ENCODE measurements at places on chromosomes 16 and 17.
A peak's percentile ranks its signal among the peaks of the same experiment; 100 is the strongest.

GRCh38 chr17:21042458-21043295, at the start of gene USP22:
Gene USP22, minus strand, starts transcription at chr17:21043011. Its CDS starts 176 bp downstream, at chr17:21042835.
- peak; percentile 95 for DNase-seq

DNA sequence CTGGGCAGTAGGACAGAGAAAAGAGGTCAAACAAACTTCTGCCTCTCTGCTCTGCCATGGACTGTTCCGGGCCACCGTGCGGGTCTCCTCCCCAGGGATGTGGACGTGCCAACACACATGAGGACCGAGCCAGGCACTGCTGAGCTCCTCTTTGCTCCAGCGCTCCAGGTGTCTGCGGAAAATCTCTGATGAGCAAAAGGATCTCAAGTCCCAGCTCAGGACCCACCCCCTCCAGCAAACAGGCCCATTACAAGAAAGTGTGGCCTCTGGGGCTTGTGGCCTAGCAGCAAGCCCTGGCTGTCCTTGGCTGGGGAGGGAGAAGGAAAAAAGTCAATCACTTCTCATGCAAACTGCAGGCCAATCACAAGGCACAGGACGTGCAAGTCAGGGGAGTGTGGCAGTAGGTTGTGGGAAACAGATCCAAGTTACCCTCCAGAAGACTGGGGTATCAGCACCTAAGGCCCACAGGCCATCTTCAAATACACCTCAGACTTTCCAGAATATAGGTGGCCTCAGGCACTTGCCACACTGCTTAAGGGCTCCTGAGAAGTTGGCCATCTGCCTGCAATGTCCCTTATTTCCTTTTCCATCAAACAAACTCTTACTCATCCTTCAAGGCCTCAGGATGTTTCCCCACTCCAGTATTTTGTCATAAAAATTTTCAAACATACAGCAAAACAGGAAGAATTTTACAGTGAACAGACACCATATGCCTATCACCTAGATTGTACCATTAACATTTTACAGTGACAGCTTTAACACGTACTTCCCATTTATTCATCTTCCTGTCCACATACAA, 36.0 kb upstream of the SREBF1 start:
- no peak for DNase-seq

DNA sequence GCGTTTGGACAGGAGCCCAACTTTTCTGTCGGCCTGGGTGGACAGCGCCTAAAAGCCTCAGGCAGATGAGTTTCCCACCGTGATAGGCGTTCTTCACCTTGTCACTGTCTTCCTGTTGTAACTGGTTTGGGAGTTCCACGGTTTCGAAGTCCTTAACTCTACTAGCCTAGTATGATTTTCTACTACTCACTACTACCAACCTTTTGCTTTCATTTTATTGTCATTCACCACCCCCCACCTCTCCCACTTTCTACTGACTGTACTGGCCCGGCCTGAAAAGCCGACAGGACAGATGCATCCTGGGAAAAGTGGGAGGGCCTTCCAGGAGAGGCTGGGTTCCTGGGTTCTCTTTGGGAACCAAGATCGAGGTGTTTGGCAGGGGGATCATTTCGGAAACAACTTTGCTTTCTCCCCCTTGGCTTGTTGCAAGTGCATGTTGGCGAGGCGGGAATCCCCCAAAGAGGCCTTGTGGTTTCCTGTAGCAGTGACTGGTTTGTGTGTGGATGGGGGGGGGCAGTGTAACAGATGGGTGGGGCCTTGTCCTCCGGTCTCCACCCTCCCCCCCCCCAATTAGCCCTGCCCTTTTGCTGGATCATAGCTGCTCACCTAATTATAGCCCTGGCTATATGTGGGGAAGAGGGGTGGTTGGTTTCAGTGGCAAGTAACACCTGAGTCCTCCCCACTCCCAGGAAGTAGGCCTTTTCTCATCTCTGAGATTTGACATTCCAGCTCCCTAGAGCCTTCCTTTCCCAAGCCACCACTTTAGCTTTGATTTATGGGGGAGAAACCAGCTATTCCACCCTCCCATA, 1.4 kb downstream of the EIF5A start:
- DNase-seq = peak; percentile 81

DNA sequence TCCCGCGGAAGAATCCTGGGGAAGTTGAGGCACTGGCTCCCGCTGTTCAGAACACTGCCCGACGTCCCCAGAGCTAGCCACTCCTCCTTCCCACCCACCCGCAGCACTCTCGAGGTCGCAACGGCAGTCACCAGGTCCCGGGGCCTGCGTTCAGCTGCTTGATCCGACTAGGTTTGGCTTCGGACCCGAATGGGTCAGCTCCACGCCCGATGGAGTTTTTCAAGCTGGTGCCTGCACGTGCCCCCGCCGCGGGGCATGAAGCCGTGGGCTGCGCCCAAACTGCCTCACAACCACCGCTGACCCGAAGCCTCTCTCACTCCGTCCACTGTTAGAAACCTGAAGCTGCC, 12.4 kb upstream of the ODF4 start:
- DNase-seq = peak; percentile 9

DNA sequence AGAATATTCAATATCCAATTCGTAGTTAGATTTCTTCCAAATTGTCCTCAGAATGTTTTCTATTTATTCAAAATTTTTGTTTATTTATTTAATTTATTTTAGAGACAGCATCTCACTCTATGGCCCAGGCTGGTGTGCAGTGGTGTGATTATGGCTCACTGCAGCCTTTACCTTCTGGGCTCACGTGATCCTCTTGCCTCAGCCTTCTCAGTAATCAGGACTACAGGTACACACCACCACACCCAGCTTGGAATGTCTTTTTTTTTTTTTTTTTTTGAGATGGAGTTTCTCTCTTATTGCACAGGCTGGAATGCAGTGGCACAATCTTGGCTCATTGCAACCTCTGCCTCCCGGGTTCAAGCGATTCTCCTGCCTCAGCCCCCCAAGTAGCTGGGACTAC, 3.5 kb upstream of the DRG2 start:
- no peak for DNase-seq

DNA sequence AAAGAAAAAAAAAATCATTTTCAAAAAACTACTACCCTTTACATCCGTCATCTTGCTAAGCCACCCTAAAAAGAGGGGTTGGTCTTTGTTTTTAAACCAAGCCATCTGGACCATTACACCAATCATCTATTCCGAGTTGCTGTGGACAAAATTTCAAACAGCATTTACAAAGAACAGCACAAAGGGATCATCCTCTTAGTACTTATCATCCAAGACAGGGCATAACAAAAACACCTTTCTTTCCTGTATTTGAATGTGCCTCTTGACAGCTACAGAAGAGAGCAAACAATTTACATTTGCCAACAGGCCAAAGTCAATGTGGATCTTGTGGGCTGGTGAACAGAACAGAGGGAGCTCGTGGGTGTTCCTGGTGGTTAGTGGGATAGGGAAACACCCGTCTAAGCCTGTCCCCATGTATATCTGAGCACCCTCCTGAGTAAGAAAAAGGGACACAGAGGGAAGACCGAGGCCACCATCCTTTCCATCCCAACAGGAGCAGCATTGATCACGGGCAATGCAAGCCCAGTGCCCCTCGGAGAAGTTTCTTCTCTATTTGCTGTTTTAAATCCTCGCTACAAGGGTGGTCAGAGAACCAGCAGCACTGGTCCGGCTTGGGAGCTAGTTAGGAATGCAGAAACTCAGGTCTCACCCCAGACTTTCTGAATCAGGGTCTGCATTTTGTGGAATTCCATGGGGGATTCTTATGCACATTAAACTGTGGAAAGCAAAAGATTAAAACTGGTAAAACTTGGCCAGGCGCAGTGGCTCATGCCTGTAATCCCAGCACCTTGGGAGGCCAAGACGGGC, 1.9 kb downstream of the SLC39A11 start:
- DNase-seq = no peak

GRCh38 chr16:17921357-17921978, 415.1 kb downstream of the NPIPA8 start:
- peak; percentile 62 for DNase-seq

GRCh38 chr16:55701442-55702319, 45.9 kb downstream of the SLC6A2 start:
- DNase-seq = peak; percentile 49

DNA sequence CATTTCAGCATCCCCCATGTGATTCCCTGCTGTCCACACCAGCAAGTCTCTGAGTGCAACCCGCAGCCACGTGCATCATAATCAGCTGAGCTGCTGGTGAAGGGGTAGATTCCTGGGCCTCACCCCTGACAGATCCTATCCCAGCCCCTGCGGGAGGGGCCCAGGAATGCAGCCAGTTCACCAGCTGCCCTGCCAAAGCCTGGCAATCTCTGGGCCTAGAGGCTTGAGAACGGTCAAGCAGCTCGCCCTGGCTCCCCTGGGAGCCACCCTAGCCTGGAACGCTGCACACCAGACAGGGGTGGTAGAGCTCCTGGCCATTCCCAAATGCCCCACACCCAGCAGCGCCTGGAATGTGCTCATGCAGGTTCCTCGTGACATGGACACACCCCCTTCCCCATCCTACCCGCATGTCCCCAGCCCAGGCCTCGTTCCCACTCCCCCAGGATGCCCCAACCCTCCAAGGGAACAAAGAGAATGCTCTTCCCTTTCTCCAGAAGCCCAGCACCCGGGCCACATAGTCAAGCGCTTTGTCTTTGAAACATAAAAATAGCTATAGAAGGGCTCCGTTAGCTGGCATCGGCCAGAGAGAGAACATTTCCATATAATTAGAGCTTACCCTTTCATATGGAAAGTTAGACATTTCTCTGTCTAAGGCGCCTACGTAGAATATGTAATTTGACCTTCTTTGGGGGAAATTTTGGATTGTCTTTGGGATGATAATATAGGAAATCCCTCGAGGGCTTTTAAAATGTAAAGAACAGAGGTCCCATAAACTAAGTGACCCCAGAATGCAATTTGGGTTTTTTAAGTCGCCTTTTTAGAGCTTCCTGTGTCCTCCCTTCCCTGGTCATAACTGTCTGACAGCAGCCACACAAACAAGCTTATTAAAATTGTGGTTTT, 3.4 kb downstream of the CEP295NL start:
- no peak for DNase-seq

DNA sequence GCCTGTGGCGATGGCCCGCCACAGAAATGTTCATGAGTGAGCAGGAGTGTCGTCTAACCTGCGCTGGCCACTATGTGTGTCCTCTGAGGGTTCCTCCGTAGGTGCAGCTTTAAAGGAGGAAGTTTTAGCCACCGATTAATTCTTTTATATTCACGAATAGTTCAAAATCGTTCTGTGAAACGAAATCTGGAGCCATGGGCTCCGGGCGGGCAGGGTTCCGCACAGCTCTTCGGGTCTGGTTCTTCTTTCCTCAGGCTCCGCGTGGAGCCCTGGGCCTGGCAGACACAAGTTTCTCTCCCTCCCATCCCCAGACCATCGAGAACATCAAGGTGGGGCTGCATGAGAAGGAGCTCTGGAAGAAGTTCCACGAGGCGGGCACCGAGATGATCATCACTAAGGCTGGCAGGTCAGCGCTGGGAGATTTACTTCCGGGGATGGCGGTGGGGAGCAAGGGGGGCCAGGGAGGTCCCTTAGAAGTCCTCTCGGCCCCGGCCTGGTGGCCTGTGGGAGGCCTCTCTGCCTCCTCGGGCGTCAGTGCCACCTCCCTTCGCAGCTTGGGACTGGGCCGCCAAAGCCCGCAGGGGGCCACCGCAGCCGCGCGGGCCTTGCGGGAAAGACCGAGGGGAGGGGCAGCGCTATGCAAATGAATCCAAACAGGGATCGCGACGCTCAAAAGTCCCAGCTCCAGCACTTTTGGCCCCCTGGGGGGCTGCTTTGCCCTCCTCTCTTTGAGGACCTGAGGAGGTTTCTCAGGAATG, 5.2 kb downstream of the TBX4 start:
- no peak for DNase-seq

GRCh38 chr17:57121308-57122042, 36.4 kb downstream of the AKAP1 start:
- no peak for DNase-seq

DNA sequence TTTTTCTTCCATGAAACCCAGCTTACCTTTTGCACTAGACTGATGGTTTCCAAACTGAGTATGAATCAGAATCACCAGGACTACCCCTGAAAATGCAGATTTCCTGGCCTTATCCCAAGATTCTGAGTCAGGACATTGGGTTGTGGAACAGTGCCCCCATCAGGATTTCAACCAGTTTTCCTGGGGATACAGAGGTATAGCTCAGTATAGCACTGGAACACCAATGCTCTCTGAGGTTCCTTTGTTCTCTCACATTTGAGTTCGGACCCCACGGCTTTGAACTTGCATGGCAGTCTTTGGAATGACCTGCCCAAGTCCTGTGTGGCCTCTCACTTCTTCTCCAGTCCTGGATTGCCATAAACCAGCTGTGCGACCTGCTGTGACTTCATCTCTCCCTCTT, 12.8 kb upstream of the CCL8 start:
- DNase-seq = no peak

DNA sequence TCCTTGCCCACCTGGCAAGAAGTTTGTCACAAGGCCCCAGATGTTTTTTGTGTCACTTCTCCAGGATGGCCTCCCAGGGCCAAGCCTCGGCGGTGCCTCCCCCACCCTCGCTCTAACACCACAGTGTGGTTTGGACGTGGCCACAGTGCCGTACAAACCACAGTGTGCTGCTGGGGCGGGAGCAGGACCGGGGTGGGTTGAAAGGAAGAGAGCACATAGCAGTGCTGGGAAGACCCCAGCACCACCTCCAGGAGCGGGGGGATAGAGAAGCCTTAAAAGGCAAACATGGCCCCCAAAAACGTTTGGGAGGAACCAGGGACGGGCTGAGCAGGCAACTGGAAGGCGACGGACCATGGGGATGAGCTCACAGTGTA, 5.0 kb upstream of the BCL6B start:
- peak; percentile 72 for DNase-seq

GRCh38 chr16:526181-527014, 1.1 kb upstream of the CAPN15 start:
- peak; percentile 37 for DNase-seq

GRCh38 chr17:63703029-63703428, 3.1 kb upstream of the LIMD2 start:
- DNase-seq = no peak

GRCh38 chr17:63830278-63830677, 2.8 kb upstream of the FTSJ3 start:
- DNase-seq = no peak

GRCh38 chr16:4626396-4626795, 1.8 kb downstream of the MGRN1 start:
- DNase-seq = no peak

GRCh38 chr16:794091-794822, 5.8 kb downstream of the CHTF18 start:
- no peak for DNase-seq

GRCh38 chr16:12559714-12560113, 244.0 kb downstream of the CPPED1 start:
- no peak for DNase-seq

DNA sequence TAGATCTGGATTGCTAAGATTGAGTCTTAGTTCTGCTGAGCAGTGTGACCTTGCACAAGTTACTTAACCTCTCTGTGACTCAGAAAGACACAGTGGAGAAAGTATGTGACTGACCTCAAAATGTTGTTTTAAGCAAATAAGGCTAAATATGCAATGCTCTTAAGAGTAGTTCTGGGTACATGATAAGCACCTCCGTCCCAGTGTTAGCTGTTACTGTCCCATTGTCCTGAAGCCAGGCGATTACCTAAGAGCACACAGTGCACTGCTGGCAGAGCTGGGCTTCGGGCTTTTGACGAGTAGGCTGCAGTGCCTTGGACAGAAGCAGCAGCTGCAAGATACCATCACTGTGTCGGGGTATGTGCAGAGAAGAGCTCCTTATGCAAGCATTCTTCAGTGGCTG, 32.7 kb upstream of the FOXF1 start:
- DNase-seq = no peak
